ENCODE measurements at places on chromosomes 4 and X.

DNA sequence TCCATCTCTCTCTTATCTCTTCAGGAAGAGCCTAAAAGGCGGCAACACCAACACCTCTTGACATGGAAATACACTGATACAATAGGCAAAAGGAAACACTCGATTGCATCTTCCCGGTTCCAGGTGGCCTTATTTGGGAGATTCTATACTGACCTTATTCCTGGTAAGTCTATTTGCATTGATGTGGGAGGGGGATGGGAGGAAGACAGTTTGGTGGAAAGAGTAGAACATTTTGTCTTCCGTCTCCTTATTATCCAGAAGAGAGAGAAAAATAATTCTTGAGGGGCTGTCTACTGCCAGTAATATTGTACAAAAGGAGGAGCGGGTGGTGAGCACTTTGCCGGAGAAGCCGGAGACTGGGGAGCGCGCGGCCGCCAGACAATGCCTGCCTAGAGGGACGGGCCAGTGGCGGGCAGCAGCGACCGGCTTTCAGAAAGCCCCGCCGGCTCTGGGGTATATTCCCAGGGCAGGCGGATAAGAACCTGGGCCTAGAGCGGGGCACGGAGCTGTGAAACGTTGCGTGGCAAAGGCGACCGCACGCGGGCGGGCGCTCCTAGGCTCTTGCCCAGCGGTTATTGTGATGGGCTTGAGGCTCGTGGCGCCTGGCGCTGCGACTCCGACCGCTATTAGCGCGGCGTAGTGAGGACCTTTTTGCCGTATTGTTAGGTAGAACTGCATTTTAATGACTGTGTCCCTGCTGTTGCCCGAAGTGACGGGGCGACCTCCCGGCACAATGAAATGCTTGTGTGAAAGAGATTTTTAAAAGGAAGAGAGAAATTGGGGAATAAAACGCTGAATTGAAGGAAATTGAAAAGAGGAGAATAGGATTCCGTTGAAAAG, 518 bp downstream of the PRDM8 start:
- DNase-seq = no peak

DNA sequence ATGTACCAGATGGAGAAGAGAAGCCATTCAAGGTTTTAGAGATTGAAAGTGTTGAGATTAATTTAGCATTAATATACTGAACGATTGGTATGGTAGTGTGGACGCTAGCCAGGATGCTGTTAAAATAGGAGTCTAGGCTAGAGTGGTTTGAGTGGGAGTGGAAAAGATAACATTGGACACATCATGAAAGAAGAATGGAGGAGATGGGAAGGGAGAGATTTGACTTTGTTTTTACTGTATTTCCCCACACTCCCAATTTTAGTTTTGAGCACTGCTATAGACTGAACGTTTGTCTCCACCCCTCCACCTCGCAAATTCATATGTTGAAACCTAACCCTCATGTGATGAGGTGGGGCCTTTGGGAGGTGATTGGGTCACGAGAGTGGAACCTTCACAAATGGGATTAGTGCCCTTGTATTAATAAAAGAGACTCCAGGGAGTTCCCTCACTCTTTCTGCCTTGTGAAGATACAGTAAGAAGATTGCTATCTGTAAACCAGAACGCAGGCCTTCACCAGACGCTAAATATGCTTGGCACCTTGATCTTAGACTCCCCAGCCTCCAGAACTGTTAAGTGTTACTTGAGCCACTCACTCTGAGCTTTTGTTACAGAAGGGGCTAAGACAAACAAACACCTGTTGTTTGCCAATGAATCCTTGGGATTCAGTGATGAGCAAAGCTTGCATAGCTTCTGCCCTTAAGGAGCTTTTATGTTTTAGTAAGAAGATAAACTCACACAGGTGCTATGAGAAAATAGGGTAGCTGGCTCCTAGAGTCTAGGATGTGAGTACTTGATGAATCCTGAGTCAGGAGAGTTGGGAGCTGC, 25.8 kb downstream of the USP9X start:
- DNase-seq = no peak

DNA sequence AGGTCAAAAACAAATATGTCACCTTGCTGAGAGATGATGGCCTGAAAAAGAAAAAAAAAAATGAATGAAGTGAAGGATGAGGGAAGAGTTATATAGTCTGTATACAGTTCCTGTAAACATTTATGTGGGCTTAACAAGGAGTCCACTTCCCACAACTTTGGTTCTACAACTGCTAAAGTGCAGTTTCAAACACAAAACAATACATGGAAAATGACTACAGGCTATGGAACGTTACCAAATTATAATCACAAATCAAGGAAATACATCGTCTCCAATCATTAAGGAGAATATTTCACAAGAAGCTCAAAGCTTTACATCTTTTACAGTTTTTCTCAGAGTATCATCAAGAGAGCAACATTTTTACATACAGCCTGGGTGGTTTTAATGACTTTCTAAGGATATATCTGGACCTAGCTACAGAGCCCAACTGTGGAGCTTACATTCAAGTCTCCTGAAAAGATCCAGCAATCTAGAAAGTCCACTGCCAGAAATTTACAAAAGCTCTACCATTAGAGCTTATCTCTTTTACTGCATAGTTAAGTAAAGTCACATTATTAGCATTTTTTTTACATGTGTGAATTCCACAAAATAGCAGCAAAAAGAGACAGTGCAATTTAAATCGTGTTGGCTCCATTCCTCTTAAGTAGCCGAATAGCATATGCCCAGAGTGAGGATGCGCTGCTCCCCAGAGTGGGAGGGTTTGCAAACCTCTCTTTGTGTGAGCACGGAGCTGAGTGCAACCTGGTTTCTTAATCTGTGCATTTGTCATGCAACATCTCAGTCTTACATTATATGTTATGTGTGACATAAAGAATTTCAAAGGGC, 128.3 kb downstream of the MANBA start:
- DNase-seq = no peak

DNA sequence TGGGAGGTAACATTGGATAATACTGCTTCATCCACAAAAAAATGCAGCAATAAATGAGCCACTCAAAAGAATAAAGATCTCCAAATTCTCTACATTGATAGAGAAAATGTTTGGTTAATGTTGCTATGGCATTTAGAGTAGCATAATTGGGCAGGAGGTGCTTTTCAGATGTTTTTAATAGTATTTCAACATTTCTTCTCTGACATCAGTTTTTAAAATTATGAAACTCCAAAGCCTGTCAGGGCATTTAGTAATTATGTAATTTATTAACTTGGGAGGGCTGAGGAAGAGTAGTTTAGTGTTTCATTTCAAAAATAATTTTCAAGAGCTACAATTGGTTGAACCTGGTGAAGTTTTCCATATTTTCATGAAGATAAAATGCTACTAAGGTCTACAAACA, 211.3 kb upstream of the INTU start:
- DNase-seq = no peak

GRCh38 chr4:37160653-37161052, 83.9 kb upstream of the NWD2 start:
- no peak for DNase-seq

DNA sequence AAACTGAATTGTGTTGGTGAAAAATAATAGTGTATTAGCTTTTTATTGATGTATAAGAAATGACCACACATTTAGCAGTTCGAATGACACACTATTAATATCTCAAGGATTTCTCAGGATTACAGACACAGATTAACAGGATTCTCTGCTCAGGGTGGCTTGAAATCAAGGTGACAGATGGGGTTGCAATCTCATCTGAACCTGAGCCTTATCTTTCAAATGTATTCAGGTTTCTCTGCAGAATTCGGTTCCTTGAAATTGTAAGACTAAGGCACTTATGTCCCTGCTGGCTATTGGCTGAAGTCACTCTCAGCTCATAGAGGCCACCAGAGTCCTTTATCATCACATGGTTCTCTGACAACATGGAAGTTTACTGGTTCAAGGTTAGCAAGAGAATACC, 1780.1 kb downstream of the ARAP2 start:
- DNase-seq = no peak
